ENCODE measurements at places on chromosomes 11 and 22. TPM values are rescaled to one million over a fixed set of nuclear protein-coding genes. Genes with fewer than 3 reads are reported as not detected.

DNA sequence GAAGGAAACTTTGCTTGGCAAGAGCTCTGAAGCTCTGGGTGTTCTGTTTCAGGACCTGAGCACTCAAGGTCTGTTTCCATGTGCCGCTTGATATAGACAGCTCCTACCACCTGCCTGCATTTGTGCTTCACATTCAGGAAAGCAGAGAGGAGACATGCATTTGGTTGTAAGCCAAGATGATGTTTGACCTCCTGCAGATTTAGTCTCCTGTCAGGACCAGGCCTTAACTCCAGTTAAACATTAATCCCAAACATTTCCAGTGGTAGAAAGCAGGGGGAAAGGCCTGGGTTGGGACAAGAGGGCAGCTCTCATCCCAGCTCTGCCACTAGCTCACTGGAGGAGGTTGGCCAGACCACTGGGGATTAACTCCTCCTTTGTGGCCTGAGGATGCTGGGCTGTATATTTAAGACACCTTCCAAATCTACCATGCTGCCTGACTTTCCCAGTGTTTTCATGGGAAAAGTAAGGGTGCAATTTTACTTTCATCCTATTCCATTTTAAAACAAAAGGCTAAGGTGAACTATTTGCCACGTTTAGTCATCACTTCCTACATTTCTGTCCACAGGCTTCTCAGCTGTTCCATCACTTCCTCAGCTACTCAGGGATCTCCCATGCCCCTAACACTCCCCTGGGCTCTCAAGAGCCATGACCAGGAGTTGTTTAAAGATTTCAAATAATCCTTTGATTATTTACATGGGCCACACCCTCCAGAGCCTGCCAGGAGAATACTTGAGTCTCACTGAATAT lies 80.9 kb downstream of the INSC start:
- no peak for DNase-seq

DNA sequence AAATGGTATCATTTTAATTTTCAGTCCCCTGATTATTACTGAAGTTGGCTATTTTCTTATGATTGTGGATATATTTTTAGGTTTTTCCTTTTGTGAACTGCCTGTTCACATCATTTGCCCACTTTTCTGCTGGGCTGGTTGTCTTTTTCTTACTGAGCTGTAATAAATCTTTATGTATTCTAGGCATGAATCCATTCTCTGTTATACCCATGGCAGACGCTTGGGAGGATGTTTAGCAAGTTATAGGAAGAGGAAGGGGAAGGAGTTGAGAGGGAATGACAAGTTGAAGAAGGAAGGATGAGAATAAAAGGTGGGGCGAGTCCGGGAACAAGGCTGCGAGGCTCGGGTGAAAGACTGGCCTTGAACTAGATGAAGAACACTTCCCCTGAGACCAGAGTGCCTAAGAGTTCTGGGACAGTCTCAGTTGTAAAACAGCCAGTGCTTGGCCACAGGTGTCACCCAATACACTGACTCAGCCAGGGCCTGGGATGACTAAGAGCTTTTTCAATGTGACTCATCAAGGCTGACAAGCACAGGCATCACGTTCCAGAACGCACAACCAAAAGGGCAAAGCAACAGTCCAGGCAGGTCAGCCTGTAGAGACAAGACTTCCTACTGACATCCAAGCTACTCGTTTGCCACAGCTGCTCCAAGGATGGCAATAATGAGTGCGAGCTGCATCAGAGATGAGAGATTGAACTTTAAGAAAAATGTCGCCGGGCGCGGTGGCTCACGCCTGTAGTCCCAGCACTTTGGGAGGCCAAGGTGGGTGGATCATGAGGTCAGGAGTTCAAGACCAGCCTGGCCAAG lies 35.2 kb downstream of the LRFN4 start:
- DNase-seq, result no peak

- DNase-seq, result no peak
Observed at GRCh38 chr11:5983443-5983842, 3.3 kb downstream of the OR52L1 start.

- DNase-seq, result no peak
Observed at GRCh38 chr11:120273432-120273831, 33.5 kb downstream of the POU2F3 start.

- DNase-seq, result no peak
Observed at GRCh38 chr11:60230681-60231080, 12.3 kb downstream of the MS4A4E start.

DNA sequence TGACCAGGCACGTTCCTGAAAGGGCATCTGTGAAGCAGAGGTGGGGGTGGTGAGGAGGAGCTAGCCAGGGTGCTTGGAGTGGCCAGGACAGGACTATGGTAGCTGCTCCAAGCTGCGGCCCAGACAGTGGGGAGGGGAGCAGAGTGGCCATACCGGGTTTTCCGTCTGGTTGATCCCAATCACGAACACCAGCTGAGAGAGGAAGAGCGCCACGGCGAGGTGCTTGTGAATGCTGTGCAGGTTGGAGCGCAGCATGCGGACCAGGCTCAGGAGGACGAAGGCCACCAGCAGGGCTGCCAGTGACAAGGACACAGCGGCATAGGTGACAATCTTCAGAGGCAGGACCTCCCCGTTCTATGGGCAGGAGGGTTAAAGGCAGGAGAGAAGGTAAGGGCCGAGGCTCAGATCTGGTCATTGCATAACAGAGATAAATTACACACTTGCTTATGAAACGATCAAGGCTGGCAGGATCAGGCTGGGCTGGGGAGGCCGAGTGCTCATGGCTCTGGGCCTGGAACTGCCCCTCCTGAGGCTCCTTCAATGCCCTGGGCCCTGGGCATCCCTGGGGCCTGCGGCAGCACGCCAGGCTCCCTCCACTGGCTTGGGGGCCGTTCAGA lies 41.5 kb downstream of the TRMU start:
- DNase-seq, result no peak

GRCh38 chr11:48019217-48019584 lies 38.8 kb downstream of the PTPRJ start:
- no peak for DNase-seq

GRCh38 chr11:86244063-86244521 lies 461 bp upstream of the EED start:
- DNase-seq, result peak; percentile 89

DNA sequence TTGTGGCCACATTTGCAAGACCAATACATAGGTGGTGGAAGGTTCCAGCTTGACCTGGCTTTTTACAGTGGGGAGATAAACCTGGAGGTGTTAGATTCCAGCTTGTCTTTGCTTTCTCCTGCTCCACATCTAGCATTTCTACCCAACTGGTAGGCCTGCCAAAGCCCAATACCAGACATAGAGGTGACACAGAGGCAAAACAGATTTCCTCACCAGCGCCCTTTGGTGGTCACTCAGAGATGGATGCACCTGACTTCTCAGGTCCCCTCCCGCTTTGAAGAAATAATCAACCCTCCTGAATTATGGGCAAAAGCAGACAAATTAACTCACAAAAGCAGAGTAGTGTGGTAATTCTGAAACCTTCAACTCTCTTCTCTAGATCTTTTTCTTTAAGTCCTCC lies 1356.2 kb downstream of the FAM181B start:
- no peak for DNase-seq

The FAM180B gene
- 0.63 TPM for total RNA-seq

The GAB4 gene
- total RNA-seq, result not detected

The RNF215 gene
- 3.3 TPM for total RNA-seq

The SMIM35 gene
- total RNA-seq, result not detected

The SLC22A12 gene
- not detected for total RNA-seq
